ENCODE measurements at places on chromosomes 1 and 21. TPM values are rescaled to one million over a fixed set of nuclear protein-coding genes. Genes with fewer than 3 reads are reported as not detected.

LHX4 gene
- not detected for total RNA-seq

PHLDA3 gene
- total RNA-seq: 116 TPM

SLC26A9 gene
- total RNA-seq: not detected

DNA sequence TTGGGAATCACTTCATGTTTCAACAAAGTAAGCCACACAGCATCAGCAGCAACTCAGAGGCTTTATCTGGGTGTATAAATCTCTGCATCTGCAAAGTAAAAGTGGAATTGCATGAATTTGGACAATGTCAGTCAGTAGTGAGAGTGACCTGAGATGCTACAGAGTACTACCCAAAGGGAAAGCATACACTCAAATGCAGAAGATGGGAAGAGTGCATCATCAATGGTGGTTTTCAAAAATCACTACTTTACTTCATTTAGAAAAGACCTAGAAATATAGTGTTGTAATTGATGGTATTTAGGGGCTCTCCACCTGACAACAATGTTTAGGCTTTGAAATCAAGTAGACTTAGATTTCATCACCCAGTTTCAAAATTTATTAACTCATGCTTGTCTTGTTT lies 24.5 kb upstream of the PKN2 start:
- H3K27ac ChIP-seq: no peak overlapping the region
- peaks cover 4% of the 10 kb centered on the region for H3K4me1 ChIP-seq
- no peak overlapping the region for H3K4me3 ChIP-seq

DNA sequence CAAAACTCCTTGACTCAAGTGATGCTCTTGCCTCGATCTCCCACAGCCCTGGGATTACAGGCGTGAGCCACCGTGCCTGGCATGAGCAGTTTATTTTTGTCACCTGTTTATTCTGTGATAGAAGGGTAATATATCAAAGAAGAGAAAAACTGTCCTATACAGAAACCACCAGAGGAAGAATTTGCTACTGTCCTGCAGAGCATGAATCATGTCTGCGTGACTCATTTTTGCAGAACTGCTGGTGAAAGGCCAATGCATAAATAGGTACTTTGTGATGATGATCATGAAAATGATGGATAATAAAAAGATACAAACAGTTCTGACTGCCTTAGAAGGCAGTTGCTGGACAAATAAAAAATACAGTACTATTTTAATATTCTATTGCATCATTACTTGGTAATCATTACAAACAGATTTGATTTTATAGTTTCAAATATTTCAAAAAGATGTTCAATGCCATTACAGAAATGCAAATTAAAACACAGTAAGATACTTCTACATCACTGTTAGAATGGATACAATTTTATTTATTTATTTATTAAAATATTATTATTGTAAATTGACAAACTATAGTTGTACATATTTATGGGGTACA lies 26.5 kb downstream of the RIPPLY3 start:
- H3K27ac ChIP-seq: no peak overlapping the region
- H3K36me3 ChIP-seq: no peaks in the 10 kb centered on the region
- DNase-seq: peak; percentile 72
- peaks cover 7% of the 10 kb centered on the region for H3K4me1 ChIP-seq
- no peaks in the 10 kb centered on the region for H3K27me3 ChIP-seq
- H3K4me3 ChIP-seq: no peak overlapping the region

- H3K27me3 ChIP-seq: peaks cover 37% of the 10 kb centered on the region
- H3K36me3 ChIP-seq: no peaks in the 10 kb centered on the region
- peak overlapping the region; percentile 67 for H3K4me3 ChIP-seq
- DNase-seq: peak; percentile 44
Observed at GRCh38 chr21:25640202-25640942, 1.3 kb downstream of the JAM2 start.

GRCh38 chr1:220556641-220557040 lies 28.7 kb downstream of the MARK1 start:
- no peaks in the 10 kb centered on the region for H3K27me3 ChIP-seq
- no peaks in the 10 kb centered on the region for H3K36me3 ChIP-seq
- H3K4me1 ChIP-seq: no peaks in the 10 kb centered on the region
- no peak overlapping the region for H3K4me3 ChIP-seq

- no peaks in the 10 kb centered on the region for H3K4me1 ChIP-seq
- no peak overlapping the region for H3K27ac ChIP-seq
- H3K27me3 ChIP-seq: no peaks in the 10 kb centered on the region
- H3K4me3 ChIP-seq: no peak overlapping the region
- no peaks in the 10 kb centered on the region for H3K36me3 ChIP-seq
Observed at GRCh38 chr1:176193023-176193422, 14.1 kb downstream of the COP1 start.

All from osteoblast (primary cell).